ENCODE measurements at places on chromosomes 5 and 9.

DNA sequence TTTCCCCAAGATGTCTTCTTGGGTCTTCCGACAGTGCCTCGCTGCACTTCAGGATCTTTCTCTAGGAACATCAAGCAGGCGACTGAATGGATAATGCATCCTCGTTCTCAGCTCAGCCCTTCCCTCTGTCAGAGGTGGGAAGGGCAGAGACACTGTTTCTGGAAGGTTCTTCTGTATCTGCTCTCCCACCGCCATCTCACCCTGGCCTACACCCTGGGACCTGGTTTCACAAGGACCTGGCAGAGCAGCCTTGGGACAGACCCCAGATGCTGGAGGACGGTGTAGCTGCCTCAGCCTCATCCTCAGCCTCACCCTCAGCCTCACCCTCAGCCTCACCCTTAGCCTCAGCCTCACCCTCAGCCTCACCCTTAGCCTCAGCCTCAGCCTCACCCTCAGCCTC is 18.5 kb downstream of the MRPL36 start:
- DNase-seq = no peak

- no peak for DNase-seq
These were observed 441.1 kb downstream of the EBF1 start for GRCh38 chr5:158658446-158659230.

GRCh38 chr5:127830157-127830556 is 127.0 kb downstream of the CCDC192 start:
- no peak for DNase-seq

GRCh38 chr9:107648153-107648715 is 158.7 kb upstream of the KLF4 start:
- DNase-seq = no peak

- DNase-seq = no peak
These were observed 182.2 kb downstream of the TMC1 start for GRCh38 chr9:72703574-72703973.

DNA sequence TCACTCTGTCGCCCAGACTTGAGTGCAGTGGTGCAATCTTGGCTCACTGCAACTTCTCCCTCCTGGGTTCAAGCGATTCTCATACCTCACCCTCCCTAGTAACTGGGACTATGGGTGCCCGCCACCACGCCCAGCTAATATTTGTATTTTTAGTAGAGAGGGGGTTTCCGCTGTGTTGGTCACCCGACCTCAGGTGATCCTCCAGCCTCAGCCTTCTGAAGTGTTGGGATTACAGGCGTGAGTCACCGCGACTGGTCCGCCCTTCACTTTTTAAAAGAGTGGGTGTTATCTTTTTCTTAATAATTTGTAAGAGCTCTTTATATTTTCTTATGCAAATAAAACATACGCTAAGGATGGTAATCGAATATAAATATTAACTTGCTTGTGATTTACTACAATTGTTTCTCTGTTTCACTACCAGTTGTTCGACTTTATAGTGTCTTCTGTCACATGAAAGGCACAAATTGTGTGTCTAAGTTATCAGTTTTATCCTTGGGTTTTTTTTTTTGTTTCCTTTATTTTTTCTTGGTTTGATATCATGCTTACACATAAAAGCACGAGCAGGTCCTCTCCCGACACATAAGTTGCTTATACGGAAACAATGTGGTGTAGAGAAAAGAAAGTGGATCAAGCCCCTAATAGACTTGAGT is 1.9 kb upstream of the GPBP1 start:
- DNase-seq = no peak

DNA sequence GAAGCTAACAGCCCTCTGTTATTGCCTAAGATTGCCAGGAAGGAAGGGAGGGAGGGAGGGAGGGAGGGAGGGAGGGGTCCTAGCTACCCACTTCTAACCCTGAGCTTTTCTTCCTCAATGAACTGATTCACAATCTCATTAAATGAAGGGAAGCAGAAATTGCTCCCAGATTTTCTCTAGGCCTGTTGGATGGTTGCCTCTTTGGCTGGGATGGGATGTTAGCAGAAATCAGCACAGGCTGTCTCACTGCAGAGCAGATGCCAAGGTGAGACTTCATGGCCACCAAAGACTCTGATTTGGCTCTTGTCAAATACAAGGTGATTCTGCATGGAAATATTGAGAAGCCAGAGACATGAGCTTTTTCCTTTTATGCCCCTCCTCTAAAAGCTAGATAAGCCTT is 578.6 kb downstream of the ACTL7B start:
- DNase-seq = no peak

- no peak for DNase-seq
These were observed 826 bp downstream of the GPRIN1 start for GRCh38 chr5:176608937-176609723.

DNA sequence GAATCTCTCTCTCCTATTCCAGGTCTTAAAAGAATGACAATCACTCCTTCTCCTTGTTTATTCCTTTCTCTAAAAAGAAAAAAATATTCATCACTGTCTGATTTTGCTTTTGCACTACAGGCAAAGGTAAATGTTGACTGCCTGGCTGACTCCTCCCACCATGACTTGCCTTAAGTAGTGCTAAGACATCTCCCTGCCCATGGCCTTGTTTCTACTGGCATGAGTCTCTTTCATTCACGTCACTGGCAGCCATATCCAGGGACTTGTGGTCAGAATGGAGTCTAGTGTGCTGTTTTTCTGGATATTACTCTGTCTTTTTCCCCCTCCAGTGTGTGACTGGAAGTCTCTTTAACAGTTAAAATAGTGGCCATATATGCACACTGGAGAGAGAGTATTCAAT is 522.9 kb upstream of the DAB2 start:
- no peak for DNase-seq

DNA sequence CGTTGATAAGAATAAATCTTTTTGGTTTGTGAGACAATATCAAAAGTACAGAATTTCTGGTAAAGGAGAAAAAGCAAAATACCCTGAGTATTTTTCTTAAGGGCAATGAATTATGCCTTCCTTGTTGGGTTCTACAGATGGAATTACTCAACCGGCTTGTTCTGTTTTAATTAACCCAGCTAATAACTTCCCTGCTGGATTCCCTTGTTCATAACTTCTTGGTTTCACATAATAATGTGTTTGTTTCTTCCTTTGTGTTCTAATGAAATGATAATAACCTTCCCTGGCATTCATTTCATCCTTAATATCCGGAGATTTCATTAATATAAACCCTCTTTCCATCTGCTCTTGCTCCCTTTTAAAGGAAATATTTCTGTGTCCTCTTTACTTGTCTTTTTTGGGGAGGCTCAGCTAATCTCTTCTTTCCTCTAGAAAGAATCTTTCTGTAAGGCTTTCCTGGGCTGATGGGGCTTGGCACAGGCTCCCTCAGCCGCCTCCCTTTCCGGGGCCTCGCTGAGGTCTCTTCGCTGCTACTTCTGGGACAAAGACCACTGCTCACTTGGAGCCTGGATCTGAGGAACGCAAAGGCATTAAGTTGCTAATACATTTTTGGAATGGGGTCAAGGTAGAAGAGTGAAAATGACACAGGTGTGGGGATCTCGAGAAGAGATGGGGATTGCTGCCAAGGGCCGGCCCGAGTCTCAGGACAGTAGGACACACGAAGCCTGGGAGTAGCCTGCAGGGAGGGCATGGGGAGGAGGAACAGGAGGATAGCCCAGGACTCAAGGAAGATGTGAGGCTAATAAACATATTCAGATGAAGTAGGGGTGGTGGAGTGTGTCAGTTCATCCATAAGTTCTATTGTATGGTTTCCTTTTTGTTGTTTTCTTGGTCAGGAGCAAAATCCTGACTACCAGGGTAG is 118.5 kb downstream of the NRG2 start:
- no peak for DNase-seq

DNA sequence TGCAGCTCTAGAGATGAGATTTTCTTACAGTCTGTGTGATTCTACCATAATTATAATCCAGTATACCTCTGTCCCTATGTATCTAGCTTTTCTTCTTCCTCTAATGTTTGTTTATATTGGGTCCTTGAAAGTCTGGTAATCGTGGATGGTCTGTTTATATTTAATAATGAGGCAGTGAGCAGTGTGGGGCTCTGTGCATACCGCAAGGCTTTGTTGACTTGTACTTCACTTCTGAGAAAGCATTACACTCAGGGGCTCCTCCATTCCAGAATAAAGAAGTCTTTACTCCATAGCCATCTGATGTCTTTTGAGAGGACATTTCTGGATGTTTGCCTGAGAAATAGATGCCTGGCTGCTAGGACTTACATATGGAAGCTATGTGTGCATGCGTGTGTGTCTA is 4.5 kb upstream of the MPDZ start:
- DNase-seq = no peak

GRCh38 chr9:75826314-75826713 is 64.2 kb upstream of the PCSK5 start:
- DNase-seq = no peak

GRCh38 chr5:10762776-10763500 is 1.9 kb upstream of the DAP start:
- no peak for DNase-seq

DNA sequence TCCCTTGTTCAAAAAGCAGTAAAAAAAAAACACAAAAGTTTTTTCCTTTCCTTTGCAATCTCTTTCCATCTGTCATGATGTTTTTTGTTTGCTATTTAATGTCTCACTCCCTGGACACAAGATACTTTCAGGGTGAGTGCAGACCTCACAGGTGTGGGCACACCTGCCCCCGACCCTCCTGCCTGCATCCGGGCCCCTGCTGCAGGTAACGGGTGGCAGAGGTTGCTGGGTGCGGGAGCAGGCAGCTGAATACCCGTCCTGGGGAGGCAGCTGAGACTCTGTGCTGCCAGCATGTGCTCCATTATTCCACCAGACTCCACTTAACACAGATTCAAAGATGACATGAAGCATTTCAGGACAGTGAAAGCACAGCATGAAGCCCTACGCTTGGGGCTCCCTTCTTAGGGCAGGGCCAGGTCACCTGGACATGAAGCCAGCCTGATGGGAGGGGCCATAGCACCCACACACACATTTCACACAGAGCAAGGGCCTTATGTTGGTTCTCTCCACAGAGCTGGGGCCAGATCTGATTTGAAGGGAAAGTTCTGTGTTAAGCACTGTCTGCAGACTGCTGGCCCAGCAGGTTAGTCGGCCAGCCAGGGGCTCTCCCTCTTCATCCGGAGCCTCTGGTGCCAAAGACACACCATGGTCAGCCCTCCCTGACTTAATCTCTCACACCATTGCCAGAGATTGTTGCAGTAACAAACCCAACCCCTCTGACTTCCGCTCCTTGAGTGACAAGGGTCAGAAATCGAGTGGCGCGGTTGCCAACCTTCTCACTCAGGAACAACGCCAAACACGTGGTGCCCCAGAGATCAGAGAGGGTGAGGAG is 13.0 kb downstream of the NEK6 start:
- no peak for DNase-seq

GRCh38 chr5:173733021-173733420 is 116.6 kb upstream of the BOD1 start:
- DNase-seq = no peak

DNA sequence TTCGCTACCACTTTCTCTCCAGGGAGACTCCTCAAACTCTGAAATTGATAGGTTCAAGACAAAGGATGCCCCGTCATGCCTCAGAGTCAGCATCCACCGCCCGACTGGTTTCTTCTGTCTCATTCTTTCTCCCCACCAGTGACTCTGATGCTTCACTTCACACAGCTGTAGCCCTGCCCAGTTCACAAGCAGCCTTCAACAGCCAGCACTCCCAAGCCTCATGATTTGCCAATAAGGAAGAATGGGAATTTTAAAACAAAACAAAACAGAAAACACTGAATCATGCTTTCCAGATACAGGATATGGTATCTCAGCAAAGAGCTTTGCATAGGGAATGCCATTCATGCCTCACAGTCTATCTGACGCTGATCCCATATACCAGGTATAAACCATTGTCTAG is 371.2 kb upstream of the RORB start:
- DNase-seq = no peak

GRCh38 chr5:133702791-133703770 is 90.7 kb upstream of the FSTL4 start:
- no peak for DNase-seq

- peak; percentile 88 for DNase-seq
These were observed 21.5 kb downstream of the TPPP start for GRCh38 chr5:671459-672328.

DNA sequence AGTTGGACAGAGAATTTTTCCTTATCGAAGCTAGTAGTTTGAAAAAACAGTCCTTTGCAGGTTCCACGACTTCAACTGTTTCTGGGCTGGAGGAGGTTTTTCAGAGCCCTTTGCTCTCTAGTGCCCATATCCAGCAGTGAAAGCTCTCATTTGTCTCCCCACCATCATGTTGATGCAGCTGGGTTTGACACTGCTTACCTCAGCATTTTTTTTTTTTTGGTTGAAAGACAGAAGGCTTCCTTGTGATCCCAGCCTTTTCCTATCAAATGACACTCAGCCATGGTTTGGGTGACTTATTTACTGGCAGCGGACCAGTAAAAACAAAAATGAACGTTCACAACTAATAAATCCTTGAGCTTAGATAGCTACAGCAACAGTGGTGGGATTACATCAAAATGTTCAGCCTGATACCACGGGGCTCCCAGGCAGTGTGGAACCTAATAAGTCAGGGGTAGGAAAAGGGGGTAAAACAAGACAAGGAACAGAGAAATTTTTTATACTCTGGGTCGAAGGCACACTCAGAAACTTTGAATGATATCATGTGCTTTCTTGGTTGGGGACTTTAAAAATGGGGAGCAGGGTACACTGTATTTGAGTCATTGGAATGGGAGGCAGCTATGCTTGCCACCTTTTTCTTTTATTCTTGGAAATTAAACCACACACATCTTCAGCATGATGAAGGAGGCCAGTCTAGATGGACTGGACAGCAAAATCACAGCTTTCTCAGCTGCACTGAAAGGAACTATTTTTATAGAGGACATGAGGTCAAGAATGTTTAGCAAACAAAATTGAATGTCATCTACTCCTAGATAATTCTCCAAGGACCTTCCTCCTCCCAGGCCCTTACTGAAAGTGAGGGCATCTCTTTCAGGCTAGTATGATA is 308.9 kb upstream of the MPDZ start:
- no peak for DNase-seq

- no peak for DNase-seq
These were observed 344.1 kb upstream of the ADAMTSL1 start for GRCh38 chr9:18129809-18130334.

- DNase-seq = no peak
These were observed 93.8 kb downstream of the ZNF354C start for GRCh38 chr5:179153921-179154345.

DNA sequence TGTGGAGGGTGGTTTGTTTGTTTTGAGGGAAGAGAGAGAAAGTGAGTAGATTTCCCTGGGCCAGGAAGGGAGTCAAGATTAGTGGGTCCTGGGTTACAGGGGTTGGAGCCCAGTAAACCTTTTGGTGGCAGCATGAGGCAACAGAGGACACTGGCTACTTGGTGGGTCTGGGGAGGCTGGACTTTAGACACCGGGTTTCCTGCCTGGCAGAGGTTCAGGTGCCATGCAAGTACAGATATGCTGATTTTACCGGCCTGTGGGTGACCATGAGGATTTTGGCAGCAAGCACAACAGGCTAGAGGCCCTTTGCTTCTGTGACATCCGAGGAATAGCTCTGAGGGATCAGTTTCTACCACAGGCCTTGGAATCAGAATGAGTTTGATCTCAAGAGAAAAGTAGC is 18.9 kb downstream of the MAST4 start:
- no peak for DNase-seq

GRCh38 chr9:92332577-92333281 is 7.0 kb downstream of the CENPP start:
- DNase-seq = no peak

Measured in HuH-7.5 (cell line).